Activated naive CD4-positive, alpha-beta T cell (primary cell): ENCODE measurements at places on chromosomes 7 and 10.

- no peak for DNase-seq
Observed at GRCh38 chr10:293636-294035, 158.4 kb downstream of the ZMYND11 start.

- no peak for DNase-seq
Observed at GRCh38 chr7:157683747-157684156, 346.9 kb downstream of the DNAJB6 start.

GRCh38 chr7:30879139-30880124 lies 32.2 kb upstream of the AQP1 start:
- DNase-seq = no peak

DNA sequence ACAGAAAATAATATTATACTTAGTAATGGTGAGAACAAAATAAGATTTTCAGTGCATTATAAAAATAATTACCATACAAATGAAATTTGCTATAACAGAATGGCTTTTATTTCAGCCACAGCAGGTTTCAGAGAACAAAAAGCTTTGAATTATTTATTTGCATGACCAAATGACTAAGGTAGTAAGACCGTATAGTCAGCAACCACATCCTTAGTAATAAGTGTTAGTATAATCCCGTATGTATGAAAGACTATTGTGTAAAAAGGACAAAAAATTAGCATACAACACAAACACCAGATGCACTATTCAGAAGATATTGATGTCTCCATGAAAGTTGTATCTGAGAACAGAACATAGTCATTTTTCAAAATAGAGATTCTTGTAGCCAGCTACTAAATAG lies 12.2 kb downstream of the PDZD8 start:
- no peak for DNase-seq

DNA sequence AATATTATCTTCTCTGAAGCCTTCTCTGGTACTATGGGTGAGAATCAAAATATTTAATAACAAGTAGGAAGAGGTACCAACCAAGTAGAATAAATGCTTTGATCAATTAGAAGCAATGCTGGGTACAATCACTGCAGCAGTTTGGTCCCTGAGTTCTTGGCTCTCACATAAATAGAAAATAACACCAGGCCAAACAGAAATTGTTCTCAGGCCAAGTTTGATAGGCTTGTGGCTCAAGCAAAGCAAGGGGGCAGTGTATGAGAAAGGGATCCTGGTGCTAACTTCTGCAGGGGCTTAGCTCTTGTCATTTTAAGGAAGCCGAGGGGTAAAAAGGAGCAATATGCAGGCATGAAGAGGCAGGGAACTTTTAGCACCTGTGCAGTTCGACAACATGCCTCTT lies 146.8 kb upstream of the TMEM229A start:
- DNase-seq = no peak

DNA sequence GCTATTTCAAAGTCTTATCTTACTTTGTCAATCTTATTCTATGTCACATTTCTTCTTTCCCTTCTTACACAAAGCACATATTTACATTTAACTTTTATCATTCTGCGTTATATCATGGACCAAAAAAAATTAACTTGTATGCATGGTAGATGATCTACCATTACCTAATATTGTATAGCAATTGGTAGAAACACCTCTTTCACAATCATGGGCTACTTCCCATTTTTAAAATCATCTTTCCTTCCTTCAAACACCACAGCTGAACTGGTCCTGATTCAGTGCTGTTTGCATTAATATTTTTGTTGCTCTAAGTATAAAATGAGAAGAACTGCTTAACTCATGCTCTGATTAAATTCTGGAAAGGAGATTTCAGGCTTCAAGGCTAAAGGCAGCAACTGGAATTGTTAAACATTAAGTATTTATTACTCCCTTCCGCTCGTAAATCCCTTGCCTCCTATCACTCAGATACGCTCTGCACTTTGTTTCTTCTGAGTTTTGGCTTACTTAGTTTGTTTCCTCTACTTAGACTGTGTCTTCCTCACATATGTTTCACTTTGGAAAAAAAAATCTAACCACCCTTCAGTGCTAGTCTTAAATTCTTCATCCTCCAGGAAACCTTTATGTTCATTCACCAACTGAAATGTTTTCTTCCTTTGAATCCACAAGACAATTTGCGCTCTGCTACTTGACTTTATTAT lies 901.4 kb downstream of the PCDH15 start:
- no peak for DNase-seq

- DNase-seq = no peak
Observed at GRCh38 chr10:94333051-94333450, 29.7 kb downstream of the NOC3L start.

GRCh38 chr10:98445200-98445812 lies 1.4 kb downstream of the HPS1 start:
- no peak for DNase-seq

DNA sequence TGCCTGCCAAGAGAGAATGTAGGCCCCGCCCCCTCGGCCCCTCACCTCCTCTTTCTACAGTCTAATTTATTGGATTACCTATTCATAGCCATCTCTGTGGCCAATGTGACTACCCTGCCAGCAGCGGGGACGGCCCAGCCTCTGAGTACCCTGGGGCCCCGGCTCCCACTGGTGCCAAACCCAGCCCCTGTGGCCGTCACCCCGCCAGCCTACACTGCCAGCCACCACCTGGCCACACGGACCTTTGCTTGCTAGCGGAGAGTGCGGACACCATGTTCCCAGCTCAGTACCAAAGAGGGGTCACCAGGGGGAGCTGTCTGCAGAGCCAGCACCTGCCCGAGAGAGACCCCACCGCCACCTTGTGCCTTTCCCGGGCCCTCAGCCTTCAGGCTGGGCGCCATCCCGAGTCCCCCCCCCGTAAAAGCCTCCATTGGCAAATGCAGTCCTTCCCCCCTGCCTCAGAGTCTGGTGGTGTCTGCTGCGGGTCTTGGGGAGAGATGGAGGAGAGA lies 511.1 kb downstream of the ZNF37A start:
- no peak for DNase-seq

GRCh38 chr7:143252006-143252405 lies 11.2 kb upstream of the GSTK1 start:
- DNase-seq = no peak

GRCh38 chr10:89279421-89279869 lies 22.4 kb upstream of the IFIT2 start:
- DNase-seq = no peak

DNA sequence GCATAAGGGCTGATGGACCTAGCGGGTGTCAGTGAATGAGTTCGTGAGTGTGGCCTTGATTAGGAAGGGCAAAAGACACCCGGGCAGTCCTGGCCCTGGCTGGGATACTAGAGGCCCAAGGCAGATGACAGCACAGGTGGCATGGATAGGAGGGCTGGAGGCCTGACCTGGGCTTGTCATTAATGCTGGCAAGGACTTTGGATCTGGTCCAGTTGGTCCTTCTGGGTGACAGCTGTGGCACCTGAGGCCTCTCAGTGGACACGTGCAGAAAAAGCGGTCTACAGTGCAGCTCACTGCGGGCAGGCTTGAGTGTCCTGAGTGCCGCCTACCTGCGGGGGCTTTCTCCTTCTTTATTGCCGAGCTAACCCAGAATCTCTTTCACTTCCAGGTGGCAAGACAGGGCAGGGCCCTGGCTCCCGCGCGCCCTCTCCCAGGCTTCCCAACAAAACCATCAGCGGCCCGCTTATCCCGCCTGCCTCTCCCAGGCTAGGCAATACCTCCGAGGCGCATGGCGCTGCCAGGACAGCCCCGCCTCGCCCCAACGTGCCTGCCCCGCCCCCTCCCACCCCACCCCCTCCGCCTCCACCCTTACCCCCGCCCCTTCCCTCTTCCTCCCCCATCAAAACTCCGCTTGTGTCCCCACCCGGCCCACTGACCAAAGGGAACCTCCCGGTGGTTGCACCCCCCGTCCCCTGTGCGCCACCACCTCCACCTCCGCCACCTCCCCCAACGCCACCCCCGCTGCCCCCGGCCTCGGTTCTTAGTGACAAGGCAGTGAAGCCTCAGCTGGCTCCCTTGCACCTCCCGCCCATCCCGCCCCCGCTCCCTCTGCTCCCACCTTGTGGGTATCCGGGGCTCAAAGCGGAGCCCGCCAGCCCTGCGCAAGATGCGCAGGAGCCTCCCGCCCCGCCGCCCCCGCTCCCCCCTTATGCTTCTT lies 77.4 kb downstream of the WIPF3 start:
- DNase-seq = no peak

GRCh38 chr10:133224756-133225372 lies 5.2 kb upstream of the UTF1 start:
- DNase-seq = no peak

DNA sequence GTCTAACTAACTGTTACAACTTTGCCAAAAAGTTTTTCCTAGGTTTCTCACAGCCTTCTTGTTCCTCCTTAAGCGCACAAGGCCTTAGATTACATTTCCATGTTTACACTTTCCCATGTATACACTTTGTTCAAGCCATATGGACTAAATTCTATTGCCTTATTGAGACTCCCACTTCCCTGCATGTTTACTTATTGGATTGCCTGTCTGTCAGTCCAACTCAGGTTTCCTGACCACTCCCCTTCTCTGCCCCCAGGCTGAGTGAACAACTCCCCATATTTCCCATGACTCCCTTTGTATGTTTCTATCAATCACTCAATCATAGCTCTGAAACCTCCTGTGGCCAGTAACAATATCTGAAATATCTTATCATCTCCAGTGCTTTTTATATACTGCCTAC lies 43.0 kb downstream of the SLC25A40 start:
- no peak for DNase-seq

- no peak for DNase-seq
Observed at GRCh38 chr7:148535217-148535616, 55.3 kb upstream of the C7orf33 start.

GRCh38 chr7:960269-960871 lies 5.9 kb upstream of the ADAP1 start:
- no peak for DNase-seq

- DNase-seq = no peak
Observed at GRCh38 chr7:89001306-89001705, 205.8 kb upstream of the TEX47 start.

GRCh38 chr10:103703941-103704919 lies 151.1 kb downstream of the SH3PXD2A start:
- DNase-seq = no peak

- DNase-seq = no peak
Observed at GRCh38 chr7:141076377-141076776, 2.5 kb downstream of the TMEM178B start.

DNA sequence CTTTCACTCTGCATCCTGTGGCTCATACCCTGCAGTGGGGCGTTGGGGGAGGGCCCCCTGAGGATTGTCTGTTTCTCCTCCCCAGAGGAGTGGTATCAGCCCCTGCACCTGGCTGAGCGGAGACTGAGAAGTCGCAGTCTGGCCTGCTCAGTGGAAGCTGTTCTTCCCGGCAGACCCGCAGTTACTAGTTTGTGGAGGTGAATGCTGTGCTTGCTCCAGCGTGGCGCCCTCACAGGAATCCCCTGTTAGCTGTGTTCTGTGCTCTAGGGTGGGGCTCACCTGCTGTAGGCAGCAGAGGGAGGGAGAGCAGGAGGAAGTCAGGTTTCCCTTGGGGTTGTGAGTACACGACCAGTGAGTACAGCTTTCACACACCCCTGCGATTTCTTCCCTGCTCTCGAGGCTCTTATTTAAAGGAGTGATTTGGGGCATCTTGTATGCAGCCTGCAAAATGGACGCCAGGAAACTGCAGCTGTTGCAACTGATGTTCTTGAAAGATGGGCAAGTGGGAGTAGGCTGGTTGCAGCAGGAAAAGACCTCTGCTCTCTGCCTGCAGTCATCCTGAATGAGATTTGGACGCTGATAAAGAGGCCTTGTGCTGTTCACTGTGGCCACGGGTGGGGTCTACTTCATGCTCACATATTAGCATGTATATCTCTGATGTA lies 66.4 kb downstream of the HK1 start:
- DNase-seq = no peak

- DNase-seq = no peak
Observed at GRCh38 chr7:155395176-155395797, 62.6 kb upstream of the EN2 start.

GRCh38 chr7:158296798-158297104 lies 290.9 kb downstream of the PTPRN2 start:
- no peak for DNase-seq

GRCh38 chr7:132614428-132615318 lies 38.4 kb upstream of the PLXNA4 start:
- no peak for DNase-seq

DNA sequence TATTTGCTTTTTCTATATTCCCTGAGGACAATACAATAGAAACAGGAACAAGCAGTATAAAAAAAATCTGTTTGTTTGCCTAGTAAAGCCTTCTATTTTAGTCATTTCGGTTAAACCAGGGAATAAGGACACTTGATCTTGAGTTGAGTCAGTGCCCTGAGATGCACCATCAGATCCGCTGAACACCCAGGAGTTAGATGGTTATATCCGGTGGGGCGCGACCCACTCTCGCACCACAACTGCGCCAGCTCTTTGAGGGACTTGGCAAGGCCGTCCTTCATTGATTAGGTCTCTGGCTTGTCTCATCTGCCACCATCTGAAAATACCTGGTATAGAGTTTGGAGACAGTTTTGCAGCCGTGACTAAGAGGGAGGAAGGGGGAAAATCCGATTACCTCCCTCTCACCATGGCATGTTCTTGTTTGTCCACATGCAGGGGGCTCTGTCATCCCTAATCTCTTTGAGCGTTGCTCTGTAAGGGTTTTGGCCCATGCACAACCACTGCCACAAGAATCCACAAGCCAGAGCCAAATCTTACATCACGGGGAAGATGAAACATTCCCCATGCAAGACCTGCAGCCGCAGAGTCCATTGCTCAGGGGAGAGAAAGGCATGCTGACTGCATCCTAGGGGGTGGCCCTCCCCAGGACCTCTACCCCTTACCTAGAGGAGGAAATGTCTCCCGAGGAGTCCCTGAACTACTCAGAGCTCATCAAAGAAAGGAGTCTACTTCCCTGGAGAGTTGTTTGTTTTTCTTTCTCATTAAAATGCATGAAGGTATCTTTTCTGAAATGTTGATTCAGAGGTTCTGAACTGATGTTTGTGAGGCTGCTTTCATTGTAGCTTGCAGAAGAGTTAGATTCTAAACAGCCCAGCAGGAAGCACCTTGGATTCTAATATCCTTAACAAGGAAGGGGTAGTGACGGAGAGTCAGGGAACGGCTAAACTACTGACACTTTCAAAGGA lies 101.6 kb upstream of the FAM171A1 start:
- no peak for DNase-seq

DNA sequence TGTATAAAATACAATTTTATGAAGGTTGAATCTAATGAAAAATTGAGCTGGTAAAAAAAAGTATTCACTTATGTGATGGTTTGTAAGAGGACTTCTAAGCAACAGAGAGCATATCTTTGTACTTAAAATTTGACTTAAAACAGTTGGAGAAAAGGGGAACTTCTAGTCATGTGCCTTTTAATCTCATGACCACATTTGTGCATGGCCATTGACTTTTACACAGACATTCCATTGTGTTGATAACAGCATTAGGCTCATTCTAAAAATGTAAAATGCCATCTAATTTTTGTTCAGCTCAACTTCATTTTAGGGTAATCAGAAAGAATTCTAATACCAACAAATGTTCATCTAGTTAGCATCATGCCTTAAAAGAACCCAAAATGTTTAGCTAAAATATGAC lies 119.9 kb downstream of the HPSE2 start:
- no peak for DNase-seq

DNA sequence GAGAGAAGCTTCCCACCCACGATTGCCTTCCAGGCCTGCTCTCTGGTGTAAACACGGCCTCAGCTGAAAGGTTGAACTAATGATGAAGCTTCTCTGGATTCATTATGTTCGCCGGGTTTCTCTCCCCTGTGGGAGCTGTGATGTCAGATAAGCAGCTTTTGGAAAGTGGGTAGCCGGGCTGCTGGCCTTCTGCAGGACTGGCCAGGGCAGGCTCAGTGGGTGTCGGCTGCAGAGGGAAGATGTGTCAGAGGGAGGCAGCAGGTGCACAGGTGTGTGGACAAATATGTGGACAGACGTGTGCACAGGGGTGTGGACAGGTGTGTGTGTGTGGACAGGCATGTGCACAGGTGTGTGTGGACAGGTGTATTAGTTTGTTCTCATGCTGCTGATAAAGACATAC lies 28.5 kb upstream of the PSMG3 start:
- DNase-seq = no peak
